Stimulated activated CD4-positive, alpha-beta T cell treated with anti-CD3 and anti-CD28 coated beads, Interleukin-2, amount 100 ng/mL, for 48 hours (primary cell): ENCODE measurements at places on chromosomes 11 and 22.

GRCh38 chr22:35600476-35600875 is 16.7 kb downstream of the MB start:
- no peak for DNase-seq

GRCh38 chr22:50738649-50739227 is 734 bp downstream of the ACR start:
- no peak for DNase-seq

- no peak for DNase-seq
Measured at GRCh38 chr11:99509863-99510262, 489.1 kb downstream of the CNTN5 start.

- no peak for DNase-seq
Measured at GRCh38 chr11:57648801-57649735, 644 bp downstream of the YPEL4 start.

- no peak for DNase-seq
Measured at GRCh38 chr11:96178049-96178886, 164.7 kb downstream of the MAML2 start.

DNA sequence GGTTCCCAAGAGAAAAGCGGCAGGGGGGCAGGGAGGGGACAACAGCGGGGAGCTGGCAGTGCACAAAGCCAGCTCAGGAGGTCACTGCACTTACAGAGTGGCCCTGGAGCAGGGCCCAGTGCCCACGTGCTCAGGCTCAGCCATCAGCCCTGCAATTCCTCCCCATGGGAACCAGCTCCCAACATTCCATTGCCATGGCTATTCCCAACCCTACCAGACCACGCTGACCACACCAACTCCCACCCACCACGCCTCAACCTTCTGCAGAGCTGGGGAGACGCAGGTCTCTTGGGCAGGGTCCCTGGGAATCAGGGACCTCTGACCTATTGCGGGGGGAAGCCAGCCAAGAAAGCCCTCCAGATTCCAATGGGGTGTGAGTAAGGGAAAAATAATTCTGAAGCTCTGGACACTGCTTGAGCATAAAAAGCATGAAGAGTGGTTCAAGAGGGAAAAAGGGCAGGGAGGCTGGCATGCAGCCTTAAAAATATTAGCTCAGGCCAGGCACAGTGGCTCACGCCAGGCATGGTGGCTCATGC is 38.3 kb upstream of the TFIP11 start:
- DNase-seq, result no peak

GRCh38 chr11:112421879-112422278 is 161.2 kb upstream of the PLET1 start:
- DNase-seq, result no peak

DNA sequence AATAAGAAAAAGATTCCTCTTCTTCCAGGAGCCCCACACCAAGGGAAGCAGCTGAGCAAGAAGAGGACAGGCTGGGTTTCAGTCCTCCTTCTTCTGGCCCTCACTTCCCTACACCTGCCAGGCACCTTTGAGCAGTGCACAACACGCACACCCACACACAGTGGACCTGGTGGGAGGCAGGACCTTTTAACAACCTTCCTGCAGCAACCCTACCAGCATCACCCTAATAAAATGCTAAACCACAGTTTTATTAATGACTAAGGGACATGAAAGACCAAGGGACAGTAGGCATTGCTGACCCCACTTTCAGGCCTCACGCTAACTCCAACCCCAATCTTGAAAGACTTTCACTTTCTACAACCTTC is 12.2 kb downstream of the ARAP1 start:
- no peak for DNase-seq

- no peak for DNase-seq
Measured at GRCh38 chr11:13352711-13353110, 75.1 kb downstream of the BMAL1 start.

- DNase-seq, result no peak
Measured at GRCh38 chr11:62603072-62603408, 1.4 kb upstream of the MTA2 start.

DNA sequence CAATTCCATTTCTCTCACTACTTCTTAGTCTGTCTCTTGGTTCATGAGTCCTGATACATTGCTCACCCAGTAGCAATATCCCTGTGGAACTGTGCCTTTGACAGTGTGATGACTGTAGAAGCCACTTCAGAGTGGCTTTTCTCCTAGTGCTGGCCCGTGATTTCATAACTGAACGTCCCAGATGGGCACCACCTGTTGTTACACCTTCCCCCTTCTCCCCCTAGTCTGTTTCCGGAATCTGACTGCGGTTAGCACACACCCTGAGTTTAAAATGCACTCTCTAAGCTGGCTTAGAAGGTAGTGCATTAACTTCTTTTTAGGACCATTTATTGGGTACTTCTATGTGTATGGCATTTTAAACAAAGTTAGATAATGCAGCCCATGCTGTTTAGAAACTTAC is 83.0 kb downstream of the ALX4 start:
- no peak for DNase-seq

GRCh38 chr22:29148036-29148435 is 57.7 kb upstream of the EMID1 start:
- no peak for DNase-seq

DNA sequence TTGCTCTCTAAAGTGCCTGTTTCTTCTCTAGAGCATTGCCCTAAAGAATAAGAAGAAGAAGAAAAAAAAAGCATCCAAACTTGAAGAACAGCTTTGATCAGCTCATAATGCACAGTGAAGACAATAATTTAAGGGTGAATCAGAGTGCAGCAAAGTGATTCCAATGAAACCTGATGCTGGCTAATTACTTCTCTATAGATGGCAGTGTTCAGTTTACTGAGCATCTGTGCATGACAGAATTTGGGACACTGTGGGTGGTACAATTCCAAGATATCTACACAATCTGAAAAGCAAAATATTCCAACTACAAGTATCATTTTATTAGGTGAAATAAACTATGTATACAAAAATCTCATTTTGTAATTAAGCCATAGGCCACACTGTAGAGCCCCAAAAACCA is 450.5 kb upstream of the CCDC90B start:
- no peak for DNase-seq

- no peak for DNase-seq
Measured at GRCh38 chr22:42769574-42770447, 49.1 kb upstream of the A4GALT start.

DNA sequence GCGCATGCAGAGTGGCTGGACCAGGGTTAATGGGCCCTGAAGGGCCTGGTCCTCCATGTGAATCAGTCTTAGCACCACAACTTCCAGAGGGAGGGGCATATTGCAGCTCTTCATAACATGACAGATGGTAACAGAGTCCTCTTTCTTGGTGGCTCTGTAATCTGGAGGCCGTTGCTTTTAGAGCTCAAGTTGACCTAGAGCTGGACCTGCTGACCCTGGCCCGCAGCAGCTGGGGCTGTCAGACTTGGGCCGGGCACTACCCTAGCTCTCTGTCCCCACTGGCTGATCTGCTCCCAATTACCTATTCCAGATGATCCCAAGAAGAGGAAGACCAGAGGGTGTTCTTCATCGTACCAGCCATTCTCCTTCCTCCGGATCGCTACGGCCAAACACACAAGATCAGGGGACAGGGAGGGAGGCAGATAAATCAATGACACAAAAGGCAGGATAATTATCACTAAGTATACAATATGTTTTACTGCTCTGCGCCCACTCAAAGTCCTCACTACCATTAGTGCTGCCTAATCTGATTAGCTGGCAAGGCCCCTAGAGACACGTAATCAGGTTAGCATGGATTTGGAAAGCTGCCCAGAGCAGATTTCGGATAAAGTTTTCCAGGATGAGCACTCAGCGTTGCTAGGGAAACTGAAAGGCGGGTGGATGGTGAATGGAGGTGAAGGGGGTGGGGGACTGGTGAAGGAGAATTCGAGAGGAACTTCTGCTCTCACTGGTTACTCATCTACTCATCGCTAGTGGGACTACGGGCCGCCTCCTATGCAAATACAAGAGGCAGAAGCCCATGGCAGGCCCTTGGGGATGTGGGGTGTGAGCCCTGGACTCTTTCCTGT is 64.5 kb upstream of the PHOX2A start:
- DNase-seq, result no peak
